Mammary microvascular endothelial cell (primary cell): ENCODE measurements at places on chromosomes 16 and 17. TPM values are rescaled to one million over a fixed set of nuclear protein-coding genes. Genes with fewer than 3 reads are reported as not detected.

KRTAP2-2 gene
- total RNA-seq: not detected in 2 replicates

SLC16A6 gene
- total RNA-seq: 0.20 and 0.74 TPM in 2 replicates

CACNG4 gene
- total RNA-seq: not detected in 2 replicates

HERPUD1 gene
- 82.0 and 112 TPM in 2 replicates for total RNA-seq

TMEM107 gene
- 19.5 and 19.8 TPM in 2 replicates for total RNA-seq

KRT12 gene
- not detected in 2 replicates for total RNA-seq

SYNRG gene
- total RNA-seq: 8.9 and 11.7 TPM in 2 replicates

CHD9NB gene
- 0.20 and 0.30 TPM in 2 replicates for total RNA-seq

OR1A2 gene
- not detected in 2 replicates for total RNA-seq

NTN3 gene
- 0.15 TPM in 1 of 2 replicates, not detected in the other for total RNA-seq

AFMID gene
- total RNA-seq: 31.2 and 36.0 TPM in 2 replicates

KCNJ16 gene
- total RNA-seq: not detected in 2 replicates

FBXW10 gene
- 0.07 TPM in 1 of 2 replicates, not detected in the other for total RNA-seq

KRTAP3-1 gene
- not detected in 2 replicates for total RNA-seq

KRTAP9-2 gene
- total RNA-seq: not detected in 2 replicates

PRR11 gene
- 57.3 and 1,133 TPM in 2 replicates for total RNA-seq

CARD14 gene
- total RNA-seq: 0.13 and 0.44 TPM in 2 replicates

ERN2 gene
- not detected in 2 replicates for total RNA-seq

TMEM100 gene
- 0.59 TPM in 1 of 2 replicates, not detected in the other for total RNA-seq

CCDC43 gene
- total RNA-seq: 27.6 and 28.0 TPM in 2 replicates

TBX4 gene
- not detected in 2 replicates for total RNA-seq

KIF18B gene
- 16.4 and 18.6 TPM in 2 replicates for total RNA-seq

DBNDD1 gene
- 4.0 and 5.7 TPM in 2 replicates for total RNA-seq

GRN gene
- total RNA-seq: 445 and 504 TPM in 2 replicates

OR4D1 gene
- not detected in 2 replicates for total RNA-seq

ADAD2 gene
- not detected in 2 replicates for total RNA-seq

CFAP52 gene
- not detected in 2 replicates for total RNA-seq

ZNF286A gene
- total RNA-seq: 15.7 and 20.5 TPM in 2 replicates

GHDC gene
- 10.9 and 19.9 TPM in 2 replicates for total RNA-seq

CA7 gene
- not detected in 2 replicates for total RNA-seq

LPO gene
- not detected in 2 replicates for total RNA-seq
